ENCODE measurements at places on chromosomes 2 and 18. TPM values are rescaled to one million over a fixed set of nuclear protein-coding genes. Genes with fewer than 3 reads are reported as not detected.

The PAX8 gene
- 1.6 TPM for total RNA-seq

The NTSR2 gene
- total RNA-seq: not detected

The DYNAP gene
- not detected for total RNA-seq

The EPHA4 gene
- total RNA-seq: 27.3 TPM

All from smooth muscle cell of the pulmonary artery (primary cell).